ENCODE measurements at places on chromosomes 5 and 9.

DNA sequence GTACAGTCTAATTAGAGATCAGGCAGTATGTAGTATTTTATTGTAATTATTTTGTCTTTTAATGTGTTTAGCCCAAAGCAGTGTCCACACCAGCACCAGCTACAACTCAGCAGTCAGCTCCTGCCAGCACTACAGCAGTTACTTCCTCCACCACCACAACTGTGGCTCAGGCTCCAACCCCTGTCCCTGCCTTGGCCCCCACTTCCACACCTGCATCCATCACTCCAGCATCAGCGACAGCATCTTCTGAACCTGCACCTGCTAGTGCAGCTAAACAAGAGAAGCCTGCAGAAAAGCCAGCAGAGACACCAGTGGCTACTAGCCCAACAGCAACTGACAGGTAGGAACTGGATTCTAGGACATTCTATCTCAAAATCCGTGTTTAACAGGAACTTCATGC, 23.2 kb downstream of the RAD23B start:
- no peak for DNase-seq

- DNase-seq: no peak
Measured at GRCh38 chr5:126818736-126819135, 41.8 kb downstream of the LMNB1 start.

- no peak for DNase-seq
Measured at GRCh38 chr9:91312717-91313325, 48.9 kb downstream of the AUH start.

GRCh38 chr5:68843624-68844364, 250.0 kb upstream of the SLC30A5 start:
- no peak for DNase-seq

DNA sequence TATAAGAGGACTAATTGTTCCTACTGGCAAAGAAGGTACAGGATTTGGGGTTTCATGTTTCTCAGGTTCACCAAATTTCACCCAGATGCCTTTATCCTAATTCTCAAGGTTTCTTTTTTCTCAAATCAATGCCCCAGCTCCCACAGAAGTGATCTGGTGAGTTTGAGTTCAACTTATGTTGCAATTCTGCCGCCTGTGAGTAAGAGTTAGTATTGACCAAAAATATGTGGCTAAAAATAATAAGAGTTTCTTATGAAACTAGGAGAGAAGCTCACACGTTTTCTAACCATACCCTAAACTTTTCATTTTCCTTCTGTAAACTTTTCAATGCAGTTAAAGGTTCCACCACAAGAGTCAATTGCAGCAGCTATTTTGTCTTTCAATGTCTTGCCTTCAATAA, 15.1 kb downstream of the SLCO6A1 start:
- DNase-seq: no peak

- no peak for DNase-seq
Measured at GRCh38 chr5:148416921-148417320, 33.2 kb downstream of the FBXO38 start.

DNA sequence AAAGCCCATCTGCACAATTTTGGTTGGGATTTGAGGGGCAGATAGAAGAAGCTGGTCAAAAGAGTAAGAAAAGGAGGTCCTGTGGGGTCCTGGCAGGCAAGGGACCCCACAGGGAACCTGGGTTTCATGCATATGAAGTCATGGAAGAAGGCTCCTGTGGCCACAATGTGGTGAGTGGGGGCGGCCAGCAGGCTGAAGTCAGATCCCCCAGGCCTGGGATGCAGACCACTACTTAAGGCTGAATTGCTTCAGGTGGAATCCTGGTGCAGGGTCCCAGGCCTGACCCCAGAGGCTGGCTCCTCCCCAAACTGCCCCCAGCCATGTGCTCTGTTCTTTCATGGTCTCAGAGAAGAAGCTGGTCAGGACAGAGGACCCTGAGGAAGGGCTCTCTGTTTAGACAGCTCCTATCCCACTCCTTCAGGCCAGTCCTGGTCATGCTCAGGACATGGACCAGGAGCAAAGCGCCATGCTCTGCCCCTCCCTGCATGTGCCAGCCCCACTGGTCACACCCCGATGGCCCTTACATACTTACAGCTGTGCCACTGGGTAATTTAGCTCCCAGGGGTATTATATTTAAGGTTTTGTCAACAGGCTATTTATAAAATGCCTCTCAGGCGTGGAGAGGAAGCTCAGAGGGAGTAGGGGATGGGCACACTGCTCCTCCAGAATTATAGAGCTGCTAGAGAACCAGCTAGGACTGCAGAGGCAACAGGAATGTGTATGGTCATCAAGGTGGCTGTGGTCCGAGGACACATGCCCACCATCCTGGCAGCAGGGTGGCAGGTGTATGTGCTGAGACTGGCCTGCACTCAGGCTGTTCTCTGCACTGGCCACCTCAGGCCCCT, 33.4 kb downstream of the C5orf15 start:
- no peak for DNase-seq

- DNase-seq: no peak
Measured at GRCh38 chr5:72130351-72130761, 23.1 kb downstream of the MAP1B start.

- no peak for DNase-seq
Measured at GRCh38 chr9:20508242-20508641, 114.1 kb downstream of the MLLT3 start.

DNA sequence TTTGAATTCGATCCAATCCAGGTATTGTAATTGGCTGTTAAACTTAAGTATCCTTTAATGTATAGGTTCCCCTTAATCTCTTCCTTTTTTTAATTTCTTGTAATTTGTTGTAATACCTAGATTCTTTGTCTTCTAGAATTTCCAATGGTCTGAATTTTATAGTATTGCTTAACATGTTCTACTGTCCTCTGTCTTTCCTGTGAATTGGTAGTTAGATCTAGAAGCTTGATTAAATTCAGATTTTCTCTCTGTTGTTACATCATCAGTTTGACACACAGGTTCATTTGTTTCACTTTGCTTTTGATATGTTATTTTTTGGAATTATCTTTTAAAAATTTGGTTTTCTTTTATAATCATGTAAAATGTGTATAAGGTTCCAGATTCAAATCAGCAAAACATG, 13.8 kb downstream of the ZCCHC7 start:
- DNase-seq: no peak

DNA sequence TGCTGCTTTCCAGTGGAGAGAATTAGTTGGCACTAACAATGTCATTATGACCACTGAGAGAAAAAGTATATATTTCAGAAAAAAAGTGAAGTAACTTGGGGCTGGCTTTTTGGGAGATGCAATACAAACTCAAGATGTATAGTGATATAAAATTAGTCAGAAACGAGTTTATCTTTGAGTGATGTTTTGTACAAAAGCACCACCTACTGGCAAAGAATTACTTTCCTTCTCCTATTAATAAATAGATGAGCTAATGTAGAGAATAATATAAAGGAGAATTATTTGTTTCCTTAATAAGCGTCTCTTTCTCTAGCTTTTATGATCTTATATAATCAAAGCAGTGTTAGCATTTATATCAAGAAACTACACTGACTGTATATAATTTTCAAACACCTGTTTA, 158.8 kb downstream of the MEF2C start:
- no peak for DNase-seq

DNA sequence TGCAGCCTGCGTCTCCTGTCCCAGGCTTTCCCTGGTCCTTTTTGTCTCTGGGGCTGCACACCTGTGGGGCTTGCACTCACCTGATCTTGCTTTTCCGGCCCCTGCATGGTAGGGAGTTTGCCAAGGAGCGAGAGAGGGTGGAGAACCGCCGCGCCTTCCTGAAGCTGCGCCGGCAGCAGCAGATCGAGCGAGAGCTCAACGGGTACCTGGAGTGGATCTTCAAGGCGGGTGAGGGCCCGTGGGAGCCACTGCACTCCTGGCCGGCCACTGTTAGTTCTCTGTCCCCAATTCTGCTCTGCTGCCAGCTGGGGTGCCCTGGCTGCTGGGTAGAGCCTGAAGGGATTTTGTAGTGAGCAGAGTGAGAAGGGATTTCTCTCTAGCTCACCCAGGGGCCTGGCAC, 78.0 kb downstream of the CACNA1B start:
- DNase-seq: no peak

- no peak for DNase-seq
Measured at GRCh38 chr5:172612771-172613170, 28.3 kb upstream of the NEURL1B start.

GRCh38 chr9:98124637-98125426, 5.8 kb upstream of the TRIM14 start:
- no peak for DNase-seq

GRCh38 chr9:68416936-68417564, 60.6 kb downstream of the PGM5 start:
- DNase-seq: no peak

GRCh38 chr5:120873083-120873482, 409.0 kb downstream of the PRR16 start:
- DNase-seq: no peak

GRCh38 chr5:8568858-8569257, 699.9 kb downstream of the MTRR start:
- no peak for DNase-seq

DNA sequence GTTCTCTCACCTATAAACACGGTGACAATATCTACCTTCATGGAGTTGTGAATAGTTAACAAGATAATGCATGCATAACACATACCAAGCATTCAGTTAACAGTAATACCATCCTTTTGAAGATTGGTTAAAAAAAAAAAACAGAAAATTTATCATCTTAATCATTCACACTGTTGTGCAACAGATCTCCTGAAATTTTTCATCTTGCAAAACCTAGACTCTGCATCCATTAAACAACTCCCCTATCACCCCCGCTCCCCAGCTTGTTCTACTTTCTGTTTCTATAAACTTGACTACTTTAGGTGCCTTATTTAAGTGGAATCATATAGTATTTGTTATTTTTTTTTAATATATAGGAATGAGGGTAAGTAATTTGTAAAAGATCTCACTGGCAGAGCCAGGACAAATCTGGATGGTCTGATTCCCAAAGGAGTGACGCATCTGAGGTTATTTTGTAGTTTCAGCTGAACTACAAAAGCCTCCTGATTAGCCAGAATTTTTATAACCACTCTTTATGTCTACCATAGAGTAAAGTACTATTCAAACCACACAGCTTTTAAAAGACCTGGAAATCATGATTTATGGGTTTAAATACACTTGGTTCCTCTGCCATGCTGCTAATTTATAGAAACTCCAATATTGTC, 93.0 kb downstream of the FANCC start:
- no peak for DNase-seq

- DNase-seq: peak; percentile 44
Measured at GRCh38 chr5:140926443-140927227, 536 bp downstream of the PCDHAC1 start.

DNA sequence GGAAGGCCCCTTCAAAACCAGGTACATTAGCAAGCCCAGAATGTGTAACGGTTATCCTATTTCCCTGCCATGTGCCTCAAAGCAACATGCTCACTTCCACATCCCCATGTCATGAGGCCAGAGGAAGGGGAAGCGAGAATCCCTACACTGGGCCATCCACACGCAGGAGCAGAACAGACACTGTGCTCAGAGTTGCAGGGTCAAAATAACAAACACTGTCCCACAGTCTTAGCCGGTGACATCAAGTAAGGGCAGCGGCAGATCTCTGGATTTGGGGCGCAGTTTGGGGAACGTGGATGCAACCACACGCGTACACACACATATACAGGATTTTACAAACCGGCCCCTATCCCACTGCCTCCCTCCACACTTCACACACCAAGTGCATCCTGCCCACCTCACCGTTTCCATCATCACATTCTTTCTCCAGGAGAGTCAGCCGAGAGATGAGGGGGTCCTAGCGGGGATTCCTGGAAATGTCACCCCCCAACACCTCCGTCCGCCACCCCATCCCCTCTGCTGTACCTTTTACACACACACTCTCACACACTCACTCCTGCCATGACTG, 776 bp downstream of the APBA1 start:
- no peak for DNase-seq

DNA sequence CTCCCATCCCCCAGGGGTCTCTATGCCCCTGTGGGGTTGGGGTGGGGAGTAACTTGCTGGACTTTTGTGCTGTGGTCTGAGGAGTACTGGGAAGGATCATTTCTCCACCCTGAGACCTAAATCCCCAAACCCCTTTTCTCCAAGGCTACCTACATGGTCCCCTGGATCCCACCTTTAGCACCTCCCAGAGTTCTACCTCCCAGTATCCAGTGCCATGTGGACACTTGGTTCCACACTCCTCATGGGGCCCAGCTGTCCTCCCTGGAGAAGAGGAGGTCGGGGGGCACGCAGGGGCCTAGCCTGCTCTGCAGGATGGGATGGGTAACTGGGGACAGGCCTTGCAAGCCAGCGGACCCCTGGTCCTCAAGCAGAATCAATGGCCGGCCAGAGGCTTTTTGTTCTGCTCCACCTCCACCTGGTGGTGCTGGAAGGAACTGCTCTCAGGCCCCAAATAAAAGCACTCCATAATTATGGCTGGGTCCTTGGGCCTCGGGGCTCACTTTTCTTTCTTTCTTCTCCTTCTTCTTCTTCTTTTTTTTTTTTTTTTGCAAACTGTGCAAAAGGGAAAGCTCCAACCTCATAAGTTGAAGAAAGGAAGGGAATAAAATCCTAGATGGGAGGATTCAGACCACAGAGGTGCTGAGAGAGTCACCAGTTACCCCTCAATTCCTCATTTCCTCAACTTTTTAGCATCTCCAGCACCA, 68.4 kb downstream of the PSD2 start:
- DNase-seq: peak; percentile 66

DNA sequence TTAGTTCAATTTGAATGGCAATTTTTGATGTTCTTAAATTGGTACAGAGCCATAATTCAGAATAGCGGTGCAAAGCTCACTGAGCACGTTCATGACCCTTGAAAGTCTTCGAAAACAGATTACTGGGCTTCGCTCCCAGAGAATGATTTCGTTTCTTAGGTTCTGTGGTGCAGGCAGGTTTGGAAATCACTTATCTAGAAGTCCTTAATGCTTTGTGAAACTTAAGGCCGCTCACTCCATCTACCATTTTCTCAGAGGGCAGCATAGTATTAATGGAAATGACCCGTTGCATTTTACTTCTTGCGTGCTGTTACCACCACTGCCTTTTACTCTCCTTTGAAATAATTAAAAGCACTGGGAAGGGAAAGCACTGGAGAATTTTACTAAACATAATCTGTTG, 2.9 kb upstream of the MAT2B start:
- no peak for DNase-seq

- DNase-seq: no peak
Measured at GRCh38 chr5:142356349-142356715, 31.5 kb upstream of the SPRY4 start.

DNA sequence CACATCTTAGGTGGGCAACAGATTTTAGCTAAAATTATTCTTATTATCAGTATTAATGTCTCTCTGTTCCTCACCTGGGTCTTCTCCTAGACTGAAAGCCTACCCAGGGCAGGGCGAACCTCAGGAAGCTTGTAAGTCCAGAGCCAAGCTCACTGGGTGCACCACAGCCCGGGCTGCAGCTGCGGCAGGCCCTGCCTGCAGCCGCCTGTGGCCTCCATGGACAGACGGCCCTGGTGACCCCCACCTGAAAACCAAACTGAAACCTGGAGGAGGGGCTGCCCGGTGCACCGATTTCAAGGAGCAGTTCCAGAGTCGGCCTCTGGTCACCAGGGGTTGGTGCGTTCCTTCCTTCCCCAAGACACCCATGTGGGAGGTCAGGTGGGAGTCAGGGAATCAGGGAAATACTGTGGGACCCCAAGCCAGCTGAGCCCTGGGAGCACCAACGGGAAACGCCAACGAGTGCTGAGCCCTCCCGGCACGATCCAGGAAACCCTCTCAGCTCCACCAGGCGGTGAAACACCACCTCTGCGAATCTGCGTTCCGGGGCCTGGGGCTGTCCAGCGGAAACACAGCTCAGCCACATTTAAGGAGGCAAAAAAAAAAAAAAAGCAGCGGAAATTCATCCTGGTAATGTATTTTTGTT, 68.6 kb upstream of the PPP1R26 start:
- DNase-seq: no peak

- DNase-seq: peak; percentile 46
Measured at GRCh38 chr5:76104027-76104426, 20.8 kb downstream of the SV2C start.

- DNase-seq: no peak
Measured at GRCh38 chr9:122128007-122128968, 31.3 kb downstream of the NDUFA8 start.
